Stimulated activated CD8-positive, alpha-beta memory T cell treated with anti-CD3 and anti-CD28 coated beads, Interleukin-4, amount 100 ng/mL, for 48 hours (primary cell): ENCODE measurements at places on chromosomes 7 and 10.

- no peak for DNase-seq
Measured at GRCh38 chr7:67659091-67659490, 662.5 kb downstream of the TYW1 start.

- no peak for DNase-seq
Measured at GRCh38 chr7:47501406-47501805, 80.5 kb downstream of the TNS3 start.

GRCh38 chr10:30762620-30763019 lies 133.1 kb upstream of the LYZL2 start:
- DNase-seq, result no peak

GRCh38 chr10:100006243-100006886 lies 3.4 kb downstream of the DNMBP start:
- DNase-seq, result no peak

DNA sequence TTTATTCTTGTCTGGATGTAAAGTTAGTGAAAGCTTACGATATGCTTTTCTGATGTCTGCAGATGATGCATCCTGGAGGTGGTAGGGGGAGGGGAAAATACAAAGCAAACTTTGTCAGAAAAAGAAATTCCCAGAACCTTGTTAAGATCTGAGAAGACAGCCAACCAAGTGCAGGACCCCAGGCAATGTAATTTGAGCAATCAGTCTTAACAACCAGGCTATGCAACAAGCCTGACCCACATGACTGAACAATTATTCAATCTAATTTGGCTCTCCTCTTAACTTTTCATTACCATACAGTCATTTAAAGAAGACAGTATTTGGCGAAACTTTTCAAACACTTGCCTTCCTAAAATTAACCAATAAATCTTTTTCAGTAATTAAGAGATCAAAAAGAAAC lies 74.5 kb downstream of the DNAJC1 start:
- no peak for DNase-seq

- DNase-seq, result no peak
Measured at GRCh38 chr7:36186359-36187121, 33.5 kb downstream of the EEPD1 start.

- no peak for DNase-seq
Measured at GRCh38 chr7:37853468-37853867, 5.1 kb downstream of the NME8 start.

- no peak for DNase-seq
Measured at GRCh38 chr10:23897267-23897666, 311.7 kb upstream of the KIAA1217 start.

GRCh38 chr10:4838743-4839142 lies 12.7 kb downstream of the AKR1E2 start:
- DNase-seq, result no peak

- peak; percentile 57 for DNase-seq
Measured at GRCh38 chr10:124092250-124092859, 1.0 kb downstream of the CHST15 start.

DNA sequence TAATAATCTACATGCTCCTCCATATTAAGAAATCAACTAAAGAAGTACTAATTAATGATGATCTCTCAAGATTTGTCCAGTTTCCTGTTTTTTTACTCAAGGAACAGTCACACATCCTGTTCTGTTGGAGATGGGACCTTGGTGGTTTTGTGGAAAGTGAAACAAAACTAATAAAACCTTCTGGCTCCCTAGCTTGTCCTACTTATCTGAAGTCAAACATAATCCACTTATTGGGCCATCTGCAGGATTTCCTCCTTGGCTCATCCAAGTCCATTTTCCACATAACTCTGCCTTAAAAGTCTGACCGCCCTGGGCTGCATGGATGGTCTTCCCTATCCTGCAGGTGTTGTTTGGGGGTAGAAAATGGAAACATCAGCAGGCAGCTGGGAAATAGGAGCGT lies 39.4 kb upstream of the TARP start:
- DNase-seq, result no peak

DNA sequence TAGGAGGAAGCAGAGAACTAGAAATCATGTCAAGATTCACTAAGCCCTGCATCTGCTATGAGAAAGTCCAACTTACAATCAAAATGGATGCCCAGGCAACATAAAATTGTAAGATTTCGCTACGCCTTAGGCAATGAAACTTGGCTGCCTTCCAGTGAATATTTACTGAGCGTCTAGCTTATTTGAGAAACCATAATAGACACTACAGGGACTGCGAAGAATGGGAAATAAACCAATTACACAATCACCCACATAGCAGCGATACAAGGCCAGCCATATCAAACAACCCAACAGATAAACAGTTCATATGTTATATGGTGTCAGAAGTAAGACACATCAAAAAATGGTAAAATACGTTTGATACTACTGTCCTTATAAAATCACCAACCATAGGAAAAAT lies 545.0 kb upstream of the C7orf33 start:
- no peak for DNase-seq
